ENCODE measurements at places on chromosomes 6 and 20.

- no peak for DNase-seq
Observed at GRCh38 chr6:149904661-149905370, 6.9 kb upstream of the RAET1E start.

DNA sequence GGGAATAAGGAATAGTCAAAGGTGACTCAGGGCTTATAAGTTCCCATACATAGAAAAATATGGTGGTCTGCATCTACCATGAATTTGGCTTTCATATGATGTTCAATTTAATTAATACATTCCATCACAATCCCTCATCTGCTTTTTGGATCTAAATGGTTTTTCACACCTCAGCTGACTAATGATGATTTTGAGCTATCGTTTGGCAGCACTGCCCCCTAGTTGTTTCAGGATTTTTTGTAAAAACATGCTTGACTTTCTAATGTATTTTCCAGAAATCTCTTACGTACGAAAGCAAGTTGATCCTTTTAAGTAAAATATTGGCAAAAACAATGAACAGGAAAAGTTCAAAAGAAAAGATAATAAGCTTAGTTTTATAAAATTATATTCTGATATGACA lies 408.6 kb upstream of the ADGRB3 start:
- DNase-seq = peak; percentile 36

DNA sequence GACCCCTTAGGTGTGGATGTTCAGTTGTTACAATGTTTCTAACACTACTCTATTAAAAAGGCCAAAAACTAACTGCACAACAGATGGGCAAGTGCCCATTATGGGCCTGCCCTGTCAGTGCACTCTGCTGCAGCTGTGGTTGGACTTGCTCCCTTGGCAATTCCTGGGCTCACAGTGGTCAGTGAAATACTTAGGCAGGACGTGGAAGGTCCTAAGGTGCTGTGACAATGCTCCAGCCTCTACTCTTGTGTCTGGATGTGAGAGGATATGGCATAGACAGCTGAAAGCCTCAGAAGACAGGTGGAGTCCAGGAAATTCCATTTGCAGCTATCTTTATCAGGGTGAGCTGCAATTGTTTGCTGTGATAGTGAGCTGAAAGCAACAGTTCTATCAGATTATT lies 136.5 kb upstream of the OLIG3 start:
- DNase-seq = no peak

GRCh38 chr6:5510331-5511133 lies 249.2 kb downstream of the FARS2 start:
- no peak for DNase-seq

GRCh38 chr6:49333345-49334125 lies 129.5 kb downstream of the MMUT start:
- no peak for DNase-seq

DNA sequence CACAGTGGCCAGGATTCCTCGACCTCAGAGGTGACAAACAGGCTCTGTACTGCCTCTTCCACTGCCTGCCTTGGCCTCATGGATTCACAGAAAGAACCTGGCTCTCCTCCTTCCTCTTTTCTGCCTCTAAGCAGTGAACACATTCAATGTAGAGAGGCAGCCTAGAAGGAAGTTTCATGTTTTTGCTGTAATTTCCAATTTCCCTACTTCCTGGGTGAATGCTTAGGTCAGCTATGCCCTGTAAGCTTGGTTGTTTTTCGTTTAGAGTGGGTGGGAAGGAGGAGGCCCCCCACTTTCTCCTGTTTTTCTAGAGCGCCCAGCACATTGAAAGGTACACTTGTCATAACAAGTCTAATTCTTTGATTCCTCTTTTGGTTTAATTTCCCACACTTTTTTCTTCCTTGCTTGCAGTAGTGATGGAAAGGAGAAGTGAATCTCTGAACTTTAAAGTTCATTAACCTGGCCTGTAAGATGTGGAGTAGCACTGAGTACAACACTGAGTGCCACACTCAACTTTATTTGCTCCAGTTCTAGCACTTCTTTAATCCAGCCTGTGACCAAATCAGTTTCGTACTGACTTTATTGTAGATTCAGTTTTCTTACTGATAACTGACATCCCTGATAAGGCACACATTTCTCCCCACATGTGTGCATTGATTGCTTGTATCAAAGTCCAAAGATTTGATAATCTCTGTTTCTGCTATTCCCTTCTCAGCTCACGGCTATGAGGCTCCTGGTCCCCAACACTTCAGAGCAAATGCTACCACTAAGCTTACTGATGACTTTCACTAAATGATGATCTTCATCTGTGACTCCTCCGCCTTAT lies 100.0 kb upstream of the MAN1A1 start:
- no peak for DNase-seq

- no peak for DNase-seq
Observed at GRCh38 chr6:110597761-110598160, 121.3 kb upstream of the SLC22A16 start.

DNA sequence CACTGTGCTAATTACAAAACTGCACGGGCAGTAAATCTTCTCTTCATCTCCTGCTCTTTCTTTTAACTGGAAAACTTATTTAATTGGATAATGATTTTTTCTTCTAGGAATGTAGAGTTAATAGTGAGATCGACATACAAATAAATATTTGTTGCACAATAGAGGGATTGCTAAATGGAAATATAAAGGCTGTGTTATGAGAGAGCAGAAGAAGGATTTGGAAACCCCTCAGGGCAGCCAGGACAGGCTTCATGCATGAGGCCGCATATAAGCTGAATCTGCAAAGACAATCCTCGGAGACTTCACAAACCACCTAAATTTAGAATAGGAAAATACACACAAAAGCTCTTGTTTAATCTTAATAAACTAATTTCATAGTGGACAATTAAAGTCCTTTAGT lies 2.9 kb upstream of the TAAR1 start:
- no peak for DNase-seq

GRCh38 chr6:10297832-10298231 lies 117.0 kb downstream of the TFAP2A start:
- DNase-seq = no peak

DNA sequence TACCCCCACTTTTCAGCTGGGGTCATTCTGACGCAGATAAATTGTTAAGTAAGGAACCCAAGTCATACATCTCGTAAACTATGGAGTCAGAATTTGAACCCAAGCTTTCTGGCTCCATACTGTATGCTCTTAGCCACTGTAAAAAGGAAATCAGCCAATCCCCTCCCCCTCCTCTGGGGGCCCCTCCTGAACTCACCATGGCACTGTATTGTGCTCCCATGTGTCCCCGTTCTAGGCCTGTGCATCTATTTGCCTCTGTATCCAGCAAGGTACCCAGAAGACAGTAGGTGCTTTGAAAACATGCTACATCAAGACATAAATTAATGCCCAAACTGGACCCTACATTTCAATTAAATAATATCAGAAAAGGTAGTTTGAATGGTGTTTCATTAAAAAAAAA lies 98.5 kb downstream of the PREP start:
- DNase-seq = no peak

GRCh38 chr6:147366290-147366689 lies 142.2 kb upstream of the SAMD5 start:
- DNase-seq = no peak

Measured in NCI-H748 treated with DMSO at 0.1 percent for 48 hours (cell line).